NCI-H1417 treated with DMSO at 0.1 percent for 48 hours (cell line): ENCODE measurements at places on chromosomes 12 and 14.

GRCh38 chr12:11685716-11686115, 36.2 kb downstream of the ETV6 start:
- DNase-seq: no peak

DNA sequence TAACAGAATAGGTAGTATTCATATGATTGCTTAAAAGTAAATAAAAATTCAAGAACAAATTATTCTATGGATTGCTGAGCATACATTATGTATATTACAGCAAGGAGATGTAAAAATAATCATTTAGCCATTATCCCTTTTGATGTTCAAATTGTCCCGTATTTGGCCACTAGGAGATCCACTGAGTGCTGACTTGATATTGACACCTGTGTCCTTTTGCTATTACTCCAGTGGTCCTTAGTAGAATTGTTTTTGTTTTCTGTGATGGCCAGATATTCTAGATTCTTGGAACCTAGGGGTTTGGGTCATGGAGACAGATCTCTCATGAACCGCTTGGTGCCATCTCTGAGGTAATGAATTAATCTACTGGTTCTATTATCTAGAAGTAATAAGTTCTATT, 16.8 kb downstream of the ERO1A start:
- DNase-seq: no peak

GRCh38 chr12:11693067-11693466, 43.6 kb downstream of the ETV6 start:
- DNase-seq: no peak

GRCh38 chr12:119179335-119180021, 747 bp downstream of the HSPB8 start:
- no peak for DNase-seq

DNA sequence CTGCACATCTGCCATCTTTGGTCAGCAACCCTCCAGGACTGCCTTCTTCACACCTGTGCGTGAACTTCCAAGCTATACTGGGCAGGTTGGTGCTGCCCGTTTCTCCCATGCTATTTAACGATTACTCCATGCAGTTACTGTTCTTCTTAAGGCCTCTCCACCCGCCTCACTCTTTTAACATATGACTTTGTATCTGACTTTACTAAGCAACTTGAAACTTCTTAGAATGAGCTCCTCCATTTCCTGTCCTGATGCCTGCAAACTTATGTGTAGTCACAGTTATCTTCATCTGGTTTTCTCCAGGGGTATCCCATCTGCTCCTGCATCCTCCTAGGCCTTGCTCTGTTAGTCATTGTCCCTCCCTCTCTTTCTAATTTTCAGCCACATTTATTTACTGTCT, 35.7 kb downstream of the PRKCH start:
- no peak for DNase-seq

DNA sequence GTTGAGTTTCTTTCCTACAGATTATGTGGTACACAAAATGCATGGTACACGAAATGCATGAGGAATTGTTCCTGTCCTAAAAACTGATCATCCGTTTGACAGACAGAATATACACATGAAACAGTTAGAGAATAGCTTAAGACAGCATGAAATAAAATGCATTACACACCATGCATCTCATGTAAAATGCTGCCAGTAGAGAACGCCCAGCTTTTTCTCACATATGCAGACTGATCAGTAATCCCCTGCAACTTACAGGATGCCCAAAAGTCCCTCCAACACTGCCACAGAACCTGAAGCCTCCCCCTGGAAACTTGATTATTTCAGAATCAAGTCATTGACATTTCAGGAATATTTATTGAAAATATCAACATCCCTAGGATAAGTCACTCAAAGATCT, 24.0 kb downstream of the IFNG start:
- DNase-seq: no peak

- no peak for DNase-seq
Measured at GRCh38 chr12:54935235-54935951, 49.2 kb downstream of the TESPA1 start.

DNA sequence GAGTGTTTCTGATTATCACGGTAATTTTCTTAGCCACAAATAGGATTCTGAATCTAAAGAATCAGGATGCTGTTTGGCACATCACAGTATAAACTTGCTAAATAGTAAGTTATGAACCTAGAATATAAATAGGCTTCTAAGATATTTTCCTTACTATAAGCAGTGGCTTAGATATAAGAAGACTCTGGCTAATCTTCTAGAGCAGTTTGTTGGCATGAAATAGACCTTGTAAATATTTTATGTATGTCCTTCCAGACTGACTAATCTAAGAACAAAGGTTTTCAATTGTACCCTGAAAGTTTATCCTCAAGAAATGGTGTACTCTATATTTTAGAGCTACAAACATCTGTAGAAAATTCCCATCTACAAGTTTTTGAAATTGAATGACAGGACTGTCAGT, 48.3 kb downstream of the LMNTD1 start:
- no peak for DNase-seq

DNA sequence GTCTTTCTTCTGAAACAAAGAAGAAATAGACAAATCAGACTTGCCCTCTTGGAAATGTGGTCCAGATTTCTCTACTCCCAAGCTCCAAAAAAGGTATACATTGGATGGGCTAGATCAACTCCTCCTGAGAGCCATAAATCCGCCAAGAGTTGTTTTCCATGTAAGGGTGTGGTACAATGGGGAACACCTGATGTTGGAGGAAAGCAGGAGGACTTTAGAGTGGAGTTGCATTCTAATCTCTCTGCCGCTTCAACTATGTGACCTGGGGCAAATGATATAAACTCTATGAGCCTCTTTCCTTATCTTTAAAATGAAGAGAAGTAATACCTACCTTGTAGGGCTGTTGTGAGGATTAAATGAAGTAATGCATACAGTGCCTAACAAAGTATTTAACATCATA, 101.6 kb downstream of the RMST start:
- no peak for DNase-seq

DNA sequence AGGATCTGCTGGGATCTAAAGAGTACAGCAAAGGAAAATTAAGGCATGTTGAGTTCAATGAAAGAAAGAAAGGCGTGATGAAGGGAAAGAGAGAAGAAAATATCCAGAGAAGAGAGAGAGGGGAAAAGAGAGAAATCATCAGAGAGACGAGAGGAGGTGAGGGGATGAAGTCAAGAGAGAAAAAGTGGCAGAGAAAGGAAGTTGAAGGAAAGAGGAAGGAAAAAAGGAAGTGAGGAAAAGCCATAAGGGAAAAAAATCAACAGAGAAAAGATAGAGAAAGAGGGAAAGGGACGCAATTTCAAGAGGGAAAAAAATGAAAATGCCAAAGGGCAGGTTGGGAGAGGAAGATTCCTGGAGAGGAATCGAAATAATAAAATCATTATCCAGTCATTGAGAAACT, 40.4 kb downstream of the LLPH start:
- DNase-seq: no peak
